ENCODE measurements at places on chromosomes 5 and 9.

- DNase-seq: no peak
Measured at GRCh38 chr9:128081056-128081455, 13.0 kb downstream of the SLC25A25 start.

GRCh38 chr9:70422371-70423043 is 8.1 kb upstream of the KLF9 start:
- DNase-seq: no peak

- DNase-seq: no peak
Measured at GRCh38 chr5:171586436-171586835, 167.0 kb downstream of the FGF18 start.

- DNase-seq: no peak
Measured at GRCh38 chr5:149924486-149924885, 20.1 kb downstream of the PDE6A start.

DNA sequence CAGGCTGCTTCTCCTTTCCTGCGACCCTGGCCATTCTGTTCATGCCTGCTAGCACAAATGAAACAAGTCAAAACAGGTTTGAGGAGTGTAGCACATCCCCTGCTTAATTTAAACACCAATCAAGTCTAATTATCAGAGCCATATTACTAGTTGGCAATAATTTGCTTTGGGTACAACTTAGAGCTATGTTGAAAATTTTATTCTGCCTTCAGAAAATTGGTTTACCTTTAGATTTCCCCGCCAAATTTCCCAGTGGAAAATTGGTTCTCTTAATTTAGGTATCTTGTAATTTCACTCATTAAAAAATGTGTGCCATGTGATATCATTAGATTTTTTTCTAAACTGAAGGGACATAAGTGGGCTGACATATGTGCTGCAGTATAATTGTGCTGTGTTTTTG is 265.8 kb downstream of the MAST4 start:
- no peak for DNase-seq

DNA sequence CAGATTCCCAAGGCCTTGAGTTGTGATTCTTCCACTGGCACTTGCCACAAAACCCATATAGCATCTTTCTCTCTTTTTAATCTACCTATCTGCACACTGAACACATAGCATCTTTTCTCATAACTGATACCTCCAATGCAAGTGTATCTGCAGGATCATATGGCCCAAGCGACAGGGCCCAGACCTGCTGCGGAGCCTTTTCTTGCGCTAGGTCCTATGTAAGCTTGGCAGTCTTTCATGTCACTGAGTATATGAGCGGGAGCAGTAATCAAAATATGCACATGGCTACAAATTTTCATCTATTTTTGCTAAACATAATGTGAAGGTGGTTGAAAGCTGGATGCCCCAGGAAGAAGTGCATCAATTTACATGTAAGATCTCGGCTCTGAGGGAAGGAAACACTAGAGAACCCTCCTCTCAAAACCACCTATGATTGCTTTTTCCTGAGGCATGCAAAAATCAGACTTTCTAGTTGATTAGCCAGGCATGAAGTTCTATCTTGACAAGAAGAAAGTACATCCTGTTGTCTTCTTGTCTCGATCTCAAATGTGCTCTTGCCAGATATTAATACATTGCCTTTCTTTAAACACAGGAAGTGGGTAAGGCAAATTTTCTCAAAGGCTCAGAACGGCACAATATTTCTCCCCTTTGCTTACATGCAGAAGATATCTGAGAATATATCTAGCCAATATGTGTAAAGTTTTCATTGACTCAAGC is 26.9 kb upstream of the CEMIP2 start:
- DNase-seq: no peak

DNA sequence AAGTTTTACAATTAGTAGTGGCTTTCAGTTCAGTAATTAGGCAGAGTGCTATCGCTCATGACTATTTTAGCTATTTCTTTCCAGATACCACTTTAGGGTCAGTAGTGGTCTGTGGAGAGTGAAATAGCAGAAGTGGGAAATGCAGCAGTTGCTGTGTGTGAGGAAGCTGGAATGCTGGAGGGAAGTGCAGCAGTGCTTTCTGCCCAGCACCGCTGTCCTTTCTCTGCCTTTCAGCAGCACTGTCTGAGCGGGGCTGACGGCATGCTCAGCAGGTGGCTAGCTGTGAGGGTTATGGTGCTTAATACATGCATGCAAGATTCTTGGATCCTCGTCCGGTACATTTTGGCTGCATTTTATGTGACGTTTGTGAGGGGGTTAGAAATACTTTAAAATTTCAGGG is 213.9 kb downstream of the PBX3 start:
- DNase-seq: no peak

- DNase-seq: no peak
Measured at GRCh38 chr5:155587458-155587857, 573.9 kb downstream of the KIF4B start.

DNA sequence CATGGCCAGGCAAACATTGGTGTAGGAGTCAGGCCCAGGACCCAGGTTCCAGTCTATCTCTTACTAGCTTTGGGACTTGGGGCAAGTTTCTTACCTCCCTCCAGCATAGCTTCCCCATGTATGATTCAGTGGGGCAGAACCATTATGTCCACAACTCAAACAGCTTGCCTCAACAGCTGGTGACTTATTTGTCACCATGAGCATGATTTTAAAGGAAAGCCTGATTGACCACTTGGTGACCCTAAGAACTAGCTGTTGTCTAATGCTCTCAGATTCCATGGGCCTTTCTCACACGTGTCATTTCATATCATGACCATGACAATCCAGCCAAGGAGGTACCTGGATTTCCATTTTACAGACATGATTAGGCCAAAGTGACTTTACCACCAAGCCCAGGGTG is 126.4 kb downstream of the TTLL11 start:
- DNase-seq: no peak

DNA sequence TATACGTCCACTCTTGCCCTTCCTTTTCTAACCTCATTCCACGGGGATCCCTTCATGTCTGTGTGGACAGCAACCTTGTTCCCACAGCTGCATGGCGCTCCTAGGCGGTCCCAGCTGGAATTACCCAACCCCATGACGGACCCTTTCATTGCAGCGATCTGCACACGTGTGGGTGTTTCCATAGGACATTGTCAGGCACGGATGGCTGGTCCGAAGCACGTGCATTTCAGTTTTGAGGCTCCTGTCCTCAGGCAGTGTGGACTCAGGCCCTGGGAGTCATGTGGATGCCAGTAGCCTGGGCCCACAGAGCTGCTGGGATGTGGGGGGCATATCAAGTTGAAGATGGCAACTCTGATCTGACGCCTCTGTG is 15.0 kb downstream of the CARD19 start:
- DNase-seq: no peak

DNA sequence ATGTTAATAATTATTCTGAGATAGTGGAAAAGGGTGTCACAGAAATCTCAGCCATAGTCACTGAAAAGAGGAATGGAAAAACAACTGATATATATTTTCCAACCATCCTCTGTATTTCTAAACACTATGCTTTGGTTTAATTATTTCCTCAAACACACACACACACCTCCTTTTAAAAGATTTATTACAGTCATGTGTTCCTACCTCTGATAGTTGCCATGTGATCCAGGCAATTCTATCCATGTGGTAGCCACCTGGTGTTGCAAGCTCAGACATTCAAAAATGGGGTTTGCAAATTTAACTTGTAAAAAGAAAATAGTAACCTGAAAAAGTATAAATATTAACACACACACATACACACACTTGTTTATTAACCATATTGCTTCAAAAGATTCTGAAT is 40.0 kb upstream of the CCNG1 start:
- no peak for DNase-seq

GRCh38 chr5:1141834-1142233 is 30.0 kb upstream of the SLC12A7 start:
- no peak for DNase-seq

DNA sequence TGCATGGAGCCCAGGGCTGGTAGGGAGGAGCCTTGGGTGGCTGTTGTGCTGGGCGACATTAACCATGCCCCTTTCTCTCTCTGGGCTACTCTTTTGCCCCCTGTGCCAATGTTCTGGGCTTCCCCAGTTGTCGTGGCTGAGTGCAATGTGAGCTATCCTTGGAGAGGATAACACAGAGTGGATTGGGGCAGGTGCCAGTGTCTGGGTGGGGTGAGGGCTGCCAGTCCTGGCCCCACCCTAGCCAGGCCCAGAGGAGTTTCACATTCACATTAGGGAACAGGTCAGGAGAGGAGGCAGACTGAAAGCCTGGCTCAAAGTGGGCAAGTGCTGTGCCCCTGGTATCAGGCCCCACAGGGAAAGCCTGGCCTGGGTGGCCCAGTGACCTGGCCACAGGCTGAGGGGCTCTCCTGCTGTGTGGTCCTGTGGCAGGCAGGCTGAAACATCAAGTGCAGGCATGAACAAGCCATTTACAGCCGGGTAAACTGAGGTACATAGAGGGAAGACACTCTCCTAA is 7.5 kb upstream of the NDST1 start:
- no peak for DNase-seq

GRCh38 chr5:151344088-151344487 is 3.3 kb downstream of the SLC36A2 start:
- DNase-seq: no peak

GRCh38 chr5:116858705-116859333 is 284.2 kb upstream of the SEMA6A start:
- DNase-seq: no peak

DNA sequence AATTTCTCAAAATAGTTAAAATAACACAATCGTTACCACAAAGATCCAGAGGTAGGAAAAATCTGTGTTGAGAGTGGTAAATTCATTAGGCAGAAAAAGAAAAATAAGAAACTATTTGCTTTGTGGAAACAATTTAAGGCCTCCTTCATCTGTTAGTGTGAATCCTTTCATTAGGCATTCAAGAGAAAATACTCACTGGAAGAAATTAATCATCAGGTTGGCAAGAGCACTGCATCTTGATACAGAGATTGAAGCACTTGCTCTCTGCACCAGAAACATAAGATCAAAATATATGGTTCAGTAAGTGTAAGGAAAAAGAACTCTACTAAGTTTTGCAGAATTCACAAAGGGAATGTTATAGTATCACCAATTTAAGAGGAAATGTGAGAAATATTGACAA is 44.4 kb downstream of the TTC39B start:
- DNase-seq: no peak

DNA sequence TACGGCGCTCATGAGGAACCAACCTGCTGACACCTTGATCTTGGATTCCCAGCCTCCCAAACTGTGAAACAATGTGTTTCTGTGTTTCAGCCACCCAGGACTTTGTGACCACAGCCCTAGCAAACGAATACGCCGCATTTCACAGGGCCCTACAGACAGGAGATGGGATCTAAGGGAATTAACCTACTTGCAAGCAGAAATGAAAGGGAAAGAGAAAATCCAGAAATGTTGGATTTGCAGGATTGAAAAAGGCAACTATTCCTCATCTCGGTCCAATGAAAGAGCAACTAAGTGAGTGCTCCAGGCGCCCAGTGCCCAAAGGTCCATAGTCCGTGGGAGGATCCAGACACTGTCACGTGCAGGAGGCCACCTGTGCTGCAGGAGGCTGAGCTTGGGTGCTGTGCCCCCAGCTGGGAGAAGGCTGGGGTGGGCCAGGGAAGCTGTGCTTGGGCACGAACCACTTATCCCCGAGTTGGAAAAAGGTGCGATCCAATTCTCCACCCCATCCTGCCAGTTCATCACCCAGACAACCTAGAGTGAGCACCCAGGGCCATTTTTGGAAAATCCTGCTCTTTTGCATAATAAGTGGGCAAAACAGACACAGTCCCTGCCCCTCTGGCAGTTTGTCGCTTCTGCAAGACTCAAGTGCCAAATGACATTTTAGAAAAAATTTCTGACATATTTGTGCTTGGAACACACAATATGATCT is 177.9 kb downstream of the C9orf50 start:
- no peak for DNase-seq

- DNase-seq: no peak
Measured at GRCh38 chr9:131187957-131188356, 62.6 kb downstream of the NUP214 start.

- DNase-seq: no peak
Measured at GRCh38 chr9:37436540-37436939, 14.0 kb downstream of the GRHPR start.

GRCh38 chr9:92611621-92612285 is 58.2 kb downstream of the IPPK start:
- no peak for DNase-seq

DNA sequence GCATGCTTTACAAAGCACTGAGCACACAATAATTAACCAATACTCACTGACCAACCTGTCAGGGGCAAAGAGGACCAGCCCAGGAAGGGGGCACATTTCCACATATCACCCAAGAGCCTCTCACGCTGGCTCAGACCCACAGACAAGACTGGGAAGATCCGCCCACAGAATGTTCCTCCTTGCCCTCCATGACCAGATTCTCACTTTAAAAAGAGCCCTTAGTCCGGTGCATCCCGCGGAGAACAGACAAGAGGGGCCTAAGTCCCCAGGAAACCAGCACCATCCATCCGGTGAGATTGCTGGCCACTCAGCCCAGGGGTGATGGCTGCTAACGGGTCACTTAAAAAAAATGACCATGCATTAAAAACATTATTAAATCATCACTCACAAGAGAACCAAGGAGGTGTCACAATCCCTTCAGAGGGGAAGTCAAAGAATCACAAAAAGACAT is 32.9 kb downstream of the SEMA4D start:
- no peak for DNase-seq

- no peak for DNase-seq
Measured at GRCh38 chr5:147539053-147539452, 29.2 kb upstream of the DPYSL3 start.

GRCh38 chr5:149415066-149415967 is 36.2 kb upstream of the IL17B start:
- no peak for DNase-seq

GRCh38 chr9:34121996-34122395 is 4.5 kb downstream of the DCAF12 start:
- DNase-seq: no peak

GRCh38 chr9:119250730-119251129 is 118.5 kb downstream of the BRINP1 start:
- DNase-seq: no peak

All from non-pigmented ciliary epithelial cell (primary cell).